Activated T-helper 17 cell treated with anti-CD3 and anti-CD28 coated beads, Interleukin-2, amount 50 U/mL, for 72 hours (primary cell): ENCODE measurements at places on chromosomes 7 and 10.

GRCh38 chr7:82449910-82450309 lies 6.3 kb upstream of the CACNA2D1 start:
- no peak overlapping the region for H3K27ac ChIP-seq
- no peak overlapping the region for H3K4me3 ChIP-seq
- H3K27me3 ChIP-seq: peaks cover 6% of the 10 kb centered on the region
- no peaks in the 10 kb centered on the region for H3K36me3 ChIP-seq

DNA sequence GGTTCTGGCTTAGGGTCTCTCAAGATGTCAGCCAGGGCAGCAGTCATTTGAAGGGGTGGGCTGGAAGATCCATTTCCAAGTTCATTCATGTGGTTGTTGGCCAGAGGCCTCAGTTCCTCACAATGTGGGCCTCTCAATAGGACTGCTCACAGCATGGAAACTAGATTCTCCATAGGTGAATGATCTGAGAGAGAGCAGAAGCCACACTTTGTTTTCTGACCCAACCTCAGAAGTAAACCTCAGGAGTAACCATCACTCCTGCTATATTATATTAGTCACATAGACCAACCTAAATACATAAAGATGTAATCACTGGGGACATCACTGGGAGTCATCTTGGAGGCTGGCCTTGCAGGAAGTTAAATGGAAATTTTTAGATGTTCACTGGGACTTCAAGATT lies 42.2 kb downstream of the GBF1 start:
- H3K4me1 ChIP-seq: peaks cover 43% of the 10 kb centered on the region
- H3K27me3 ChIP-seq: no peaks in the 10 kb centered on the region
- peaks cover 52% of the 10 kb centered on the region for H3K36me3 ChIP-seq

DNA sequence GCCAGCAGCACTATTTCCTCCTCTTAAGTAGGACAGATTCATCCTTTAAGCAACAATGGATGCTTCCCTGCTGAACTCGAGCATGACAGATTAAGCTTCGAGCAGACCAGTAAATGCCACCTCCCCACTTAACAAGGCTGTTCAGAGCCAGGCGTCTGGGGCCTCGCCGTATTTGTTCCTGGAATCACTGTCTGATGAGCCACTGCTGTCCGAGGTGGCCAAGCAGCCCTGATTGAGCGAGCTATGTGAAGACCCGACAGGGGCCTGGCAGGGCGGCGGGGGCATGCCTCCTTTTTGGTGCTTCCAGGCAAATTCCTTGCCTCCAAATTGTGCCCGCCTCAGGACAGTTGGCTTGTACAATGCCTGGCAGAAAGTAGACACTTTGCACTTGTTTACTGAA lies 862.6 kb downstream of the NRG3 start:
- ATAC-seq: no peak
- no peaks in the 10 kb centered on the region for H3K36me3 ChIP-seq
- H3K4me3 ChIP-seq: no peak overlapping the region
- no peaks in the 10 kb centered on the region for H3K4me1 ChIP-seq

- H3K4me1 ChIP-seq: no peaks in the 10 kb centered on the region
- H3K27ac ChIP-seq: no peak overlapping the region
- no peak overlapping the region for H3K4me3 ChIP-seq
- no peaks in the 10 kb centered on the region for H3K27me3 ChIP-seq
These were observed 304.6 kb upstream of the NRG3 start for GRCh38 chr10:81570349-81570748.

DNA sequence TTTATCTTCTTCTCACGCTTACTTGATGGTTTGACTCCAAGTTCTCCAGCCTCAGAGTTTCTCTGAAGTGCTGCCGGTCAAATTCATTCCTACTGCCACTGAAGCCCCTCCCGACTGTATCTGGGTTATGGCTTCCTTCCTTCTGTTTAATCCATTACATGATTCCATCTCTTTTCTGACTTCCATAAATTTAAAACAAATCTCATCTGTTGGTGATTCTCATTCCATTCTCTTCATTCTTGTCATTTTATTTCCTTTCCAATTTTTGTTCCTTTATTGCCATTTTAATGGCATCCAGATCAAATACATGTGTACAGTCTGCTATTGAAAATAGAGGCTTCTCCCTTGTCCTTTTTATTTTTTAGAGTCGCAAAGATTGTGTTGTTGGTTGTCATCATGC lies 25.4 kb upstream of the HIBADH start:
- peaks cover 15% of the 10 kb centered on the region for H3K27me3 ChIP-seq
- H3K4me3 ChIP-seq: no peak overlapping the region
- no peaks in the 10 kb centered on the region for H3K4me1 ChIP-seq
- no peaks in the 10 kb centered on the region for H3K36me3 ChIP-seq
- no peak overlapping the region for H3K27ac ChIP-seq
- no peak for ATAC-seq

DNA sequence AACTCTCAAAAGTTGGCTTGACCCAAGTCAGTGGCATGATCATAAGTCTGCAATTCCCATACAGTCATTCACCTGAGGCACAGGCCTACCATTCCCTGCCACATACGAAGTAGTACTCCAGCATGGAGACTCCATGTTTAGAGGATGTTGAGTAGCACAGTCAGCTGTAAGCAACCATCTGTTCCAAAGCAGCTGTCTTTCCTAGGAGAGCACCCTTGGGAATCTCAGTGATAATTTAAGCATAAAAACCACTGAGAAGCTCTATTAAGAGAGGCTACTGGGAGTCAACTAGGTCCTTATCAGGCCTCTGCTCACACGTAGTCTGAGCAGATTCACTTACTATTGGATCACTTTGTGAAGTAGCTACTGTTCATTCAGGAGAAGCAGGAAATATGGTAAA lies 61.6 kb upstream of the UNC5B start:
- ATAC-seq: no peak
- H3K36me3 ChIP-seq: no peaks in the 10 kb centered on the region
- H3K4me1 ChIP-seq: no peaks in the 10 kb centered on the region
- no peak overlapping the region for H3K27ac ChIP-seq
- no peaks in the 10 kb centered on the region for H3K27me3 ChIP-seq

- H3K4me3 ChIP-seq: no peak overlapping the region
- ATAC-seq: no peak
- no peaks in the 10 kb centered on the region for H3K36me3 ChIP-seq
- no peaks in the 10 kb centered on the region for H3K27me3 ChIP-seq
- H3K4me1 ChIP-seq: no peaks in the 10 kb centered on the region
These were observed 38.6 kb downstream of the FZD1 start for GRCh38 chr7:91302794-91303193.

- ATAC-seq: no peak
- no peak overlapping the region for H3K27ac ChIP-seq
- no peaks in the 10 kb centered on the region for H3K27me3 ChIP-seq
- H3K4me1 ChIP-seq: no peaks in the 10 kb centered on the region
These were observed 27.7 kb upstream of the CSGALNACT2 start for GRCh38 chr10:43110338-43111071.

DNA sequence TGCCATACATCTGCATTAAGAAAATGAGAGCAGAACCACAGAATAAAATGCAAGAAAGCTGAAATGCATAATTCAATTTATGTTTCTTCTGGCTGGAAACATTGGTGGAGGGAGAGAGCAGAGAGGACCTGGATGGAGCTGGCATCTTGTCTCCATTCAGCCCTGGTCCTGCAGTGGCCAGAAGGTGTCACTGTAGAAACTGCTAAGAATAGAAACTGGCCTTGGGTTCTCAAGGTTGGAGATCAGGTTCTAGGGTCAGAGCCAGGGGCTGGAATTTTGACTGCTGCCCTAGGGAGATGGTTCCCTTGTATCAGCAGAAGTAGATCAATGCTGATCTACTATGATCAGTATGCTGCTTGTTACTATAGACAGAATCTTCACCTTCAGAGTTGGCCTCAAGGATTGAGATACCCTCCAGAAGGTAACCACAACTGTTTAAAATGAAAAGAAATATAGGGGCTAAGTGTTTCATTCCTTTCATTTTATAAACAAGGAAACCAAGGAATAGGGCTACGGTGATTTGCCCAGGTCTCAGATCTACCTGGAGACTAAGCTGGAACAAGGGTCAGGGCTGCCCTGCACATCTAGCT lies 13.1 kb downstream of the TAS2R41 start:
- peak; percentile 33 for ATAC-seq
- H3K4me3 ChIP-seq: no peak overlapping the region
- H3K4me1 ChIP-seq: peaks cover 20% of the 10 kb centered on the region
- H3K27ac ChIP-seq: peak overlapping the region; percentile 25

GRCh38 chr7:90412458-90413184 lies 9.4 kb downstream of the CLDN12 start:
- H3K27ac ChIP-seq: no peak overlapping the region
- no peaks in the 10 kb centered on the region for H3K4me1 ChIP-seq
- no peaks in the 10 kb centered on the region for H3K27me3 ChIP-seq
- peaks cover 6% of the 10 kb centered on the region for H3K36me3 ChIP-seq
- ATAC-seq: no peak

- H3K4me1 ChIP-seq: no peaks in the 10 kb centered on the region
- H3K4me3 ChIP-seq: no peak overlapping the region
- no peaks in the 10 kb centered on the region for H3K27me3 ChIP-seq
- no peak for ATAC-seq
- no peaks in the 10 kb centered on the region for H3K36me3 ChIP-seq
These were observed 462.2 kb downstream of the AUTS2 start for GRCh38 chr7:70060298-70061068.

DNA sequence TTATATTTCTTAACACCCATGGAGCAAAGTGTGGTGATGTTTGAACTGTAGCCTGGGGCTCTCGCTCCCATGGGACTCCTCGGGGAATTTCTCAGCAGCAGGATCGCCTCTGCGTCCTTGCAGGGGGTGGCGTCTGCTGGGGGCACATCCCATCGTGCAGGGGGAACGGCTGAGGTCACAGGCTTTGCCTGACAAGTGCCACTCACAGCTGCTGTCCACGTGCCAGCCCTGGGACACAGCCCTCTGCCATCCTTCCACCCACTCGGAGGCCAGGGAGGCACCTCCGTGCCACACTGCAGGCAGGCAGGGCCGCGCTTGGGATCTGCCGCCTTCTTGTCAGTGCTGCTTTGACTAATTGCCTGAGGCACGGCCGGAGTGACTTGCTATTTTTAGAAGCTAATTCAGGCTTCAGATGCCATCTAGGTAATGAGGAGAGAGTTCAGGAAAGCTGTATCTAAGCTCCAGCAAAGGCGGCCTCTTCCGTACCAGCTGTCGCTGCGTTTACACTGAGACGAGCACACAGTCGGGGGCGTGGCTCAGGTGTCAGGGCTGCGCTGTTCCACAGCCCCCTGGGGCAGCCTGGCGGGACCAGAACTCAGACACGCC lies 45.7 kb downstream of the PITRM1 start:
- no peaks in the 10 kb centered on the region for H3K27me3 ChIP-seq
- no peak for ATAC-seq
- H3K36me3 ChIP-seq: peaks cover 100% of the 10 kb centered on the region

DNA sequence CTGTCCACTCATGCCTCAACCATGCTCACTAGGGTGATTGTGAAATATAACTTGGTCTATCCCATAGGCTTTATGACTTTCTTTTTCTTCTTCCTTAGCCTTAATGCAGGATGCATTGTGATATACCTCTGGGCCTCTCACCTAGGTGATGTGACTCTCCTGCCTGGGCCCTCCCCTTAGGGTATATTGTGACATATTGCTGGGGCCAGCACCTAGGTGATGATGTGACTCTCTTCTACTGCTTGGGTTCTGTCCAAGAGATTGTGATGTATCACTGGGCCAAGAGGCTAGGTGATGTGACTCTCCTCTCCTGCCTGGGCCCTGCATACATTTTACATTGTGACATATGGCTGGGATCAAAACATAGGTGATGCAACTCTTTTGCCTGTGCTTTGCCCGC lies 14.7 kb upstream of the ZNF107 start:
- no peak overlapping the region for H3K4me3 ChIP-seq
- H3K4me1 ChIP-seq: no peaks in the 10 kb centered on the region
- no peak for ATAC-seq
- no peaks in the 10 kb centered on the region for H3K36me3 ChIP-seq
- H3K27ac ChIP-seq: no peak overlapping the region

DNA sequence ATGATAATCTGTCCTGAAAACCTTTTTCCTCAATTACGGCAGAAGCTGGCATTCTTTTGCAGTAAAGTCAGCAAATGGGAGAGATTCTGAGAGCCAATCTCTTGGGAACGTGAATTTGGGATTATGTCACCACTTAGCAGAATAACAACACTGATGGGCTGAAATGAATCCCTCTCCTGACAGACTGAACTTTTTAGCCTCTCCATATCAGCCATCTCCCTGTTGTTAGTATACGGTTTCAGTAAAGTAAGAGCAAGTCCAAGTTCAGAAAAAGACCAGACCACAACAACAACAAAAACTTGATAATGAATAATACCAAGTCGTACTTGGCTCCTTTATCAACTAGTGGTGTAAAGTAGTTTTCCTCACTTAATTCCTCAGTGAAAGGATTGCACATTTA lies 1048.8 kb downstream of the GATA3 start:
- no peaks in the 10 kb centered on the region for H3K27me3 ChIP-seq
- H3K36me3 ChIP-seq: no peaks in the 10 kb centered on the region
- no peak overlapping the region for H3K4me3 ChIP-seq
- no peak for ATAC-seq
- no peaks in the 10 kb centered on the region for H3K4me1 ChIP-seq

DNA sequence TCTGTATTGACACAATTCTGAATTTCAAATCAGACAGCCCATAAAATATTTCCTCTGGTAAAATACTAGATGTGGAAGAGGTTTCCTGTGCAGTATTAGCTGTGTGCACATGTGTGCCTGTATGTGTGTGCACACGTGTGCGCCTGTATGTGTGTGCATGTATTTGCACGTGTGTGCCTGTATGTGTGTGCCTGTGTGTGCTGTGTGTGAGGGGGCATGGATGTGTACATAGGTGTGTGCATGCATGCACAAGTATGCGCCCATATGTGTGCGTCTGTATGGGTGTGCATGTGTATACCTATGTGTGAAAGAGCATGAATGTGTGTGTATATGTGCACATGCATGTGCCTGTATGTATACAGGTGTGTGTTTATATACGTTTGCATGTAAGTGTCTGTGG lies 191.4 kb downstream of the KLF6 start:
- no peak for ATAC-seq
- H3K4me1 ChIP-seq: no peaks in the 10 kb centered on the region
- H3K27ac ChIP-seq: no peak overlapping the region
- no peaks in the 10 kb centered on the region for H3K36me3 ChIP-seq
- peaks cover under 1% of the 10 kb centered on the region for H3K27me3 ChIP-seq

DNA sequence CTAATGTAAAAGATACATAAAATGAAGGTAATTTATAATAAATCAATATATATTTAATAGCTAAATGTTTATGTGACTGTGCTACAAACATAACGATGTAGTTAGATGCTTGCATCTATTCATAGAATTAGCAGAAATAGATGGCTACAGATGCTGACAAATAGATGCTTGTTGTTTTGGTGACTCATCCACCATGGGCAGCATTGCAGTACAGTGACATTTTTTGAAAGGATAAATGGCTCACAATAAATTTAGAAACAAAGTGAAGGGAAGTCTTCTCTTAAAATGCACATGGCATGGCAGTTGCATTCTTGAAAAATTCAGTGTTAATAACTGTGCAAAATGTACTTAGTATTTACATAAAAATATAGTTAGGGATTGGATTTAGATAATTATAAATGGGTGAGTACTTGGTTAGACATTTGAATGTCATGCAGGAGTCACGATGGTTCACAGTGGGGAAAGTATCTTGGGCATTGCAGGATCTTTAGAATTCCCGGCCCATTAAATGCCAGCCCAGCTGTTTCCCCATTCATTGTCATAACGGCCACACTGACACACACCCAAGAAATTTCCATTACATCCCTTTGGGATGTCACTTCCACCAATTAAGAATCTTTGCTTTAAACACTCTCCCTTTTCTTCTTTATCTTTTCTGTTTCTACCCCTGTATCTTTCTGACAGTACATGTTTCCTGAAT lies 564.1 kb downstream of the ATRNL1 start:
- no peaks in the 10 kb centered on the region for H3K36me3 ChIP-seq
- no peak overlapping the region for H3K4me3 ChIP-seq
- no peaks in the 10 kb centered on the region for H3K27me3 ChIP-seq
- no peak for ATAC-seq

GRCh38 chr7:39727231-39728012 lies 104.0 kb downstream of the RALA start:
- H3K4me3 ChIP-seq: no peak overlapping the region
- H3K36me3 ChIP-seq: no peaks in the 10 kb centered on the region
- H3K27me3 ChIP-seq: no peaks in the 10 kb centered on the region
- no peak overlapping the region for H3K27ac ChIP-seq
- no peak for ATAC-seq
